Gastroesophageal sphincter (tissue), 4 donors: ENCODE measurements at places on chromosomes 13 and 19. TPM values are rescaled to one million over a fixed set of nuclear protein-coding genes. Genes with fewer than 3 reads are reported as not detected.

Gene GFY
- total RNA-seq: not detected

Gene HIPK4
- 1.1 TPM for total RNA-seq

Gene ZNF723
- total RNA-seq: not detected

Gene ANGPTL4
- total RNA-seq: 13.5 TPM

Gene ALOX5AP
- 6.0 TPM for total RNA-seq
